ENCODE measurements at places on chromosomes 1 and 21.

DNA sequence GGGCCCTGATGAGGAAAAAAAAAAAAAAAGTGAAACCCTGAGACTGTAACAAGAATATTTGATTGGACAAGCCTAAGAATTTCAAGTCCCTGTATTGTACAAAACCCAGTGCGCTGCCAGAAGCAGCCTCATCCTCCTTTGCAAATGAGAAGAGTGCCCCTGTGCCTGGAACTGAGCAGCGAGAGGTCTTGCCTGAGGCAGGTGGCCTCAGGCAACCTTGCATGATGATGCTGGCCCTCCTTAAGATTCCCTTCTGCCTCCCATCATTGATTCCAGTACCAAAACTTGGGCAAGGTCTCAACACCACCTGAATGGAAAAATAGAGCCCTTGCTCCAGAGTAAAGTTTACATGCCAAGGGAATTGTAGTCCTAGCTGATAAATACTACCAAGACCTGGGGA, 129.6 kb upstream of the RAB4A start:
- no peak for DNase-seq

DNA sequence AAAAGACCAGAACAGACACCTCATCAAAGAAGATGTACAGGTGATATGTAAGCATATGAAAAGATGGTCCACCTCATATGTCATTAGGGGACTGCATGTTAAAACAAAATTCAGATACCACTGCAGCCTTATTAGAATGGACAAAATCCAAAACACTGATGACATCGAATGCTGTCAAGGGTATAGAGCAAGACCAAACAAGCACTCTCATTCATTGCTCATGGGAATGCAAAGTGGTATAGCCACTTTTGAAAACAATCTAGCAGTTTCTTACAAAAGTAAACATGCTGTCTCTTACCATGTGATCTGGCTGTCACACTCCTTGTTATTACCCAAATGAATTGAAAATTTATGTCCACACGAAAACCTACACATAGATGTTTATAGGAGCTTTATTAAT, 426.6 kb upstream of the ESRRG start:
- no peak for DNase-seq

- no peak for DNase-seq
Measured at GRCh38 chr1:228146417-228147150, 3.1 kb upstream of the GJC2 start.

DNA sequence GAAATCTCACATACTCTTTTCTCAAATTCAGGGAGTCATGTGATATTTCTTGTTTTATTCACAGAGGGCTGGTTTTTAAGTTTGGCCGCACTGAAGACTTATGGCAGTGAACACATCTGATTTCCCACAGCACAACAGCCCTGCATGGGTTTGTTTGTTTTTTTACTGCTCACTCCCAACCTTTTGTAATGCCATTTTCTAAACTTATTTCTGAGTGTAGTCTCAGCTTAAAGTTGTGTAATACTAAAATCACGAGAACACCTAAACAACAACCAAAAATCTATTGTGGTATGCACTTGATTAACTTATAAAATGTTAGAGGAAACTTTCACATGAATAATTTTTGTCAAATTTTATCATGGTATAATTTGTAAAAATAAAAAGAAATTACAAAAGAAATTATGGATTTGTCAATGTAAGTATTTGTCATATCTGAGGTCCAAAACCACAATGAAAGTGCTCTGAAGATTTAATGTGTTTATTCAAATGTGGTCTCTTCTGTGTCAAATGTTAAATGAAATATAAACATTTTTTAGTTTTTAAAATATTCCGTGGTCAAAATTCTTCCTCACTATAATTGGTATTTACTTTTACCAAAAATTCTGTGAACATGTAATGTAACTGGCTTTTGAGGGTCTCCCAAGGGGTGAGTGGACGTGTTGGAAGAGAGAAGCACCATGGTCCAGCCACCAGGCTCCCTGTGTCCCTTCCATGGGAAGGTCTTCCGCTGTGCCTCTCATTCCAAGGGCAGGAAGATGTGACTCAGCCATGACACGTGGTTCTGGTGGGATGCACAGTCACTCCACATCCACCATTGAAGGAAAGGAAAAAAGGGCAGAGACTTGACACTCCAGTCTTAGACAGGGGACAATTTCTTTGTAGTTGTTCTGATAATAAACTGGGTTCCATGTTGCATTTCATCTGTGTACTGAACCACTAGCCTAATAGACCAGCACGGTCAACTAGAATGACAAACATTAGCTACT, 22.8 kb downstream of the TMEM50A start:
- no peak for DNase-seq

DNA sequence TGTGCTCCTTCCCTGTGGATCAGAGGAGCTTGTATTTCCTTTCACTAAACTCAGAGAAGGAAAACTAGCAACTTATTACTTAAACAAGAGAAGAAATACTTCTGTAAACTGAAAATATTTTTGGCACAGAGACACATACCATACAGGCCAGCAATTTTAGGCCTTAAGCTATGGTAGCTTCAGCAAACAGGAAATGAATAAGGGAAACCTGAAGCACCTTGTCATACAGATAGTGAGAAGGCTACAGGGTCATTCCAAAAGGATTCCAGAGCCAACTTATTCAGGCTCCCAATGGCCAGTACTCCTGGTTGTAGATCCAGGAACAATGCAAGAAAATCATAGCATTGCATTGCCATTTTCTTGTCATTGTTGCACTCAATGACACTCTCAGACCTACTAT, 9.1 kb upstream of the KYAT3 start:
- no peak for DNase-seq

DNA sequence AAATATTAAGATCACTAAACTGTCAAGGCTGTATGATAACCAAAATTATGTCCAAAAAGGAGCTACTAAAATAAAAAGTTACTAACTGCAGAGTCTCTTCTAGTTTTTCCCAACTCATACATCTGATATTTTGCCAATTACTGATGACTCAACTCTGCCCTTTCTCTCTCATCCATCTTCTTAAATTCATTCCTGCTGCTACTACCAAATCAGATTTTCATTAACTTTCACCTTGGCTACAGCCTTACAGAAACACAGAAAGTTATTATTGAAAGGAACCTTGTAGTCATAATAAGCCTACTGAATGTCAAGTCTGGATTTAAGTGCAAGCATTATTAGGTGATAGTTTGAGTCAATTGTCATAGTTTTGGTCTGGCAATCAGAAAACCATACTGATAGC, 273.1 kb downstream of the DPYD start:
- DNase-seq = no peak

GRCh38 chr1:160453443-160453842, 53.1 kb downstream of the VANGL2 start:
- DNase-seq = no peak

GRCh38 chr1:94922761-94923331, 4.1 kb downstream of the CNN3 start:
- DNase-seq = no peak

DNA sequence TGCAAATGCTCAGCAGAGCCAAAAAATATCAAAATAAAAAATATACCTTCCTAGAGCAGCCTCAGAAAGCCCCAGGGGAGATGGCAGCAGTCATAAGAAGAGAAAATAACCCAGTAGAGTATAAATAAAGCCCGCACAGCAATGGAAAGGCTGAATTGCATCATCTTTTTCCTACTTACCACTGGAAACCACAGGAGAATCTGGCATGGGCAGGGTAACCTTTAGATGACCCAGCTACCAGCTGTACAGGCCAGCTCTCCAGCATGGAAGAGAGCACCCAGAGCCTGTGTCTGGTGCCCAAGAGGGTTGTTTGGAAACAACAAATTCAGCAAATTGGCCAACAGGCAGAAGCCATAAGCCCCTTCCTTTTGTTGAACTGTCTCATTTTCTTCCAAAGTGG, 253.1 kb downstream of the OMA1 start:
- no peak for DNase-seq

DNA sequence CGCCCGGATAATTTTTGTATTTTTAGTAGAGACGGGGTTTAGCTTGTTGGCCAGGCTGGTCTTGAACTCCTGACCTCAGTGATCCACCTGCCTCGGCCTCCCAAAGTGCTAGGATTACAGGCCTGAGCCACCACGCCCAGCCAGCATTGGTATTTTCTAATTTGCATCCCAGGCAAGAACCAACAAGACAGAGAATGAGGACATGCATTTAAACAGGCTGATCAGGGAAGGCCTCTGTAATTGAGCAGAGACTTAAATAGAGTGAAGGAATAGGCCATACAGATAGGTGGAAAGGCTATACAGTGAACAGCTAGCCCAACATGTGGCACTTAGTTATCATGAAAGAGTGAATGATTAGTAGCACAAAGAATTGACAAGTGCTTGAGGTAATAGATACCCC, 230.4 kb downstream of the SLC35F3 start:
- DNase-seq = no peak

DNA sequence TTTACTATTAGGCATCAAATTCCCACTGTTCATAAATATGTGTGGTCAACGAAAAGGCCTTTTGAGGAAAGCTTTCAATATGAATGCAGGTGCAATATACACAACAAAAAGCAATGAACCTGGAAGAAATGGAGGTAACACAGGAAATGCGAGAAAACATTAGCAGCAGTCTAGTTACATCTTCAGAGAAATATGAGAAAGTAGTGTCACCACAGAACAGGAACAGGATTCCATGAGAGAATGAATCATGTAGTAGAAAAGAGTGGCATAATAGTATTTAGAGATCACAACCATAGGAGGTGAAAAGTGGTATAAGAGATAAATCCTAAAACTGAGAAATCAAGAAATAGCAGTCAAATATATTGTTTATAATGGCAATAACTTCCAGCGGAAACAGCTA, 103.7 kb downstream of the AK5 start:
- no peak for DNase-seq

DNA sequence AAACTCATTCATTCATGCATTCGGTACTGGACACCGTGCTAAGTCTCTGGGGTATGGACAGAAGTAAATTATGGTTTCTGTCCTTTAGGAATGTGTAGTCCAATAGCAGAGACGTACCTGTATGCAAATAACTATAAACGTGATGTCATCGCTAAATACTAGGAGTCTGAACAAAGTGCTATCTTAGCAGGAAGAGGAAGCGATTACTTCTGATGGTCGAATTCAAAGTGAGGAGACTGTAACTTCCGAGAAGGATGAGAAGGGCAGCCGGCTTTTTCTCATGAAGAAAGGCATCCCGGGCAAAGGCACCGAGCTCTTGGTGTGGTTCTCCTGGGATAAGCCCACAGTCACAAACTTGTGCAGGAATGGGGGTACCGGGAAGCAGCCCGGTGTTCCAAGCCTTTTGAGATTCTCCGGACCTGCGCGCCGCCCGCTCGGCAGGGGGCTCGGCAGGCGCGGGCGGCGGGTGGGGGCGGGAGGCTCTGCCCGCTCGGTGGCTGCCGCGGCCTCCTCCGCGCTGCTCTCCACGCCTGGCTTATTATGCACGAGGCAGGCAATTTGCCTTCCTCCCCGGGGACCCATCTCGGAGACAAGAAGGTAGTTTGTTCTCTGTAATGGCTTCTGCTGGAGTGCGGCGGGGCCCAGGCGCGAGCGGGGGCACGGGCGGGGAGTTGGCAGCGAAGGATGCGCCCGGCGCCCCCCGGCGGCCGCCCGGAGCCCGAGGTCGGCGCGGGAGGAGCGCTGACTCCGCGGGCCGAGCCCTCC, 67.5 kb upstream of the CD1D start:
- no peak for DNase-seq

DNA sequence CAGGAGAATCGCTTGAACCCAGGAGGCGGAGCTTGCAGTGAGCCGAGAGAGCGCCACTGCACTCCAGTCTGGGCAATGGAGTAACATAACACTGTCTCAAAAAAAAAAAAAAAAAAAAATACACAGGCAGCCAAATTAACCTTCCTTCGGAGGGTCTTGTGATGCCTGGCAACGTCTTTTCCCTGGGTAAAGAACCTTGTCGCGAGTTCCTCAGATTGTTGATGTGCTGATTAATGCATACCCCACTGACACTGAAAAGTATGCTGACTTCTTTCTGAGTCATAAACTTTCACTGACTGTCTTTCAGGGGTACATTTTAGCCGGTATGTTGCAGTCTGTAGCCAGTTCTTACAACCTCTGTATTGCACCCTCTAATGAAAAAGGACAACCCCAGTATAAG, 95.1 kb upstream of the SOD1 start:
- DNase-seq = no peak

GRCh38 chr1:35603941-35604340, 30.8 kb downstream of the TFAP2E start:
- no peak for DNase-seq

- no peak for DNase-seq
Measured at GRCh38 chr1:161505686-161506085, 429 bp downstream of the FCGR2A start.
